ENCODE measurements at places on chromosomes 11 and 22.

DNA sequence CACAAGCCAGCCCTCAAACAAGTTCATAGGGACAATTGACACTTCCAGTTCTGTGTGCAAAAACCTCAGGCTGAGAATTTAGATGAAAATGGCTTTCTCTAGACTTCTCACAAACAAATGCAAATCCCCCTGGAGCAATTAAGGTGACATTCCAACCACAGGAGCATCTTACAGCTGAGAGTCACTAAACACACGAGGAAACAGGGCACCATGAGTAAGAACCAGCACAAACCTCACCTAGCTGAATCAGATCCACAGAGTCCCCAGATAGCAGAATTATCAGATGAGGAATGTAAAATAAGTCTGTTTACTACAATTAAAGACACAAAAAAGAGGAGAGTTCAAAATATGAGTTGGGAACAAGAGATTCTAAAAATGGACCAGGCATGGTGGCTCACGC, 51.5 kb downstream of the RTL6 start:
- no peaks in the 10 kb centered on the region for H3K27me3 ChIP-seq
- H3K4me3 ChIP-seq = no peak overlapping the region
- H3K27ac ChIP-seq = no peak overlapping the region
- no peak for DNase-seq

GRCh38 chr11:60504219-60504905, 10.8 kb upstream of the MS4A13 start:
- no peaks in the 10 kb centered on the region for H3K4me1 ChIP-seq
- no peak for DNase-seq
- H3K27ac ChIP-seq = no peak overlapping the region

GRCh38 chr22:31151872-31152271, 8.1 kb upstream of the RNF185 start:
- no peak overlapping the region for H3K4me3 ChIP-seq
- no peaks in the 10 kb centered on the region for H3K36me3 ChIP-seq
- peaks cover 3% of the 10 kb centered on the region for H3K4me1 ChIP-seq
- H3K27me3 ChIP-seq = no peaks in the 10 kb centered on the region
- no peak overlapping the region for H3K27ac ChIP-seq

DNA sequence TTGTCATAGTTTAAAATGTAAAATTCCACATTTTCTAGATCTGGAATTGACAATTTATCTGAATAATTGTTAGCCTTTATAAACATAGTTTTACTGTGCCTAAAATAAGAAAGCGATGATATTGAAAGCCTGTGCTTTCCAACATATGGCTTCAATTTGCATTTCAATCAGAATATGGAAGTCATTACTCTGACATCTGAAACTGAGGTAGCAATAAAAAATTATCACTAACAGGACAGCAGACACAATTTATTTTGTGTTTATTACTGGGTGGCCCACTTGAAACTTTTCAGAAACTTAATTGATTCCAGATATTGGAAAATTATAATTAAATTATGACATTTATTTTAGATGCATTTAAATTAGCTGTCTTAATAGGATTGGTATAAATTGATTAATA, 78.5 kb downstream of the TMEM135 start:
- DNase-seq = no peak
- no peak overlapping the region for H3K4me3 ChIP-seq
- H3K36me3 ChIP-seq = no peaks in the 10 kb centered on the region

- peak; percentile 4 for DNase-seq
- peak overlapping the region; percentile 43 for H3K27ac ChIP-seq
- H3K27me3 ChIP-seq = no peaks in the 10 kb centered on the region
- H3K4me3 ChIP-seq = no peak overlapping the region
- H3K4me1 ChIP-seq = peaks cover 5% of the 10 kb centered on the region
Observed at GRCh38 chr11:24828938-24829605, 332.2 kb downstream of the LUZP2 start.

GRCh38 chr11:116312570-116313391, 460.0 kb downstream of the BUD13 start:
- peak; percentile 72 for DNase-seq
- no peaks in the 10 kb centered on the region for H3K36me3 ChIP-seq

- H3K4me1 ChIP-seq = peaks cover 24% of the 10 kb centered on the region
- peak overlapping the region; percentile 77 for H3K27ac ChIP-seq
- no peak overlapping the region for H3K4me3 ChIP-seq
- DNase-seq = no peak
- no peaks in the 10 kb centered on the region for H3K27me3 ChIP-seq
- H3K36me3 ChIP-seq = no peaks in the 10 kb centered on the region
Observed at GRCh38 chr22:39503630-39504029, 1.5 kb downstream of the MIEF1 start.

- H3K4me1 ChIP-seq = peaks cover 37% of the 10 kb centered on the region
- peak overlapping the region; percentile 100 for H3K27ac ChIP-seq
- peak; percentile 62 for DNase-seq
- H3K4me3 ChIP-seq = peak overlapping the region; percentile 98
Observed at GRCh38 chr22:21568347-21569075, 997 bp downstream of the UBE2L3 start.

DNA sequence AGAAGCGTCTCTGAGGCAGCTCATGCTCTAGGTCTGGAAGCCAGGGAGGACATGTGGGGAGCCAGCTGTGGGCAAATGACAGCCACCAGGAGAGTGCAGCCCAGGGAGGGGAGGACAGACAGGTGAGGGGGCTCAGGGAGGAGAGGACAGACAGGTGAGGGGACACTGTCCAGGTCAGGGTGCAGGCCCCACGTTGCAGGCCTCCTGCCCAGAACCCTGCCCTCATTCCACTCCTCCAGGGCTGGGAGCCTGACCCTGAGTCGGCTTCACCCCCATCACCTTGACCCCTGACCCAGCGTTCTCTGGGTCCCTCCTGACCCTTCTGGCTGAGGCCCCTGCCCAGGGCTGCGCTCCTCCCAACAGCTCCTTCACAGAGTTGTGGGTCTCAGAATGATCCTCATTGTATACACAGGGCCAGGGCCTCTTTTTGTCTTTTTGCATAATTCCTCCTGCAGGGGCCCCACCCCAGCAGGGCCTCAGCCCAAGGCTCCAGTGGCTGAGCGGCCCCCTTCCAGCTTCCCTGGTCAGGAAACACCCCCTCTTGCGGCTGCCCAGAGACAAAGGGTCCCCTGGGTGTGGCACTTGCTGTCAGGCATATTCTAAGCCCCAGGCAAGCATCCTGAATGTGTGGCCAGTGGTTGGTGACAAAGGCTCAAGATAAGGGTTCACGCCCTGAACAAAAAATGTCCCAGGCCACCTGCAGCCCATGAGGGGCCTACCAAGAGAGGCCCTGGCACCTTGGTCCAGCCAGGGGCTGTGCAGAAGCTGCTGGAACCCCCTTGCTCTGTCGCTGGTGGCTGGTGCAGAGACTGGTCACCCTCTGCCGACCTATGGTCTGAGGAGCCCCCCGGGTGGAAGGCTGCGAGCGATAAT, 853.0 kb downstream of the BRD1 start:
- H3K4me3 ChIP-seq = no peak overlapping the region
- no peaks in the 10 kb centered on the region for H3K36me3 ChIP-seq
- H3K4me1 ChIP-seq = no peaks in the 10 kb centered on the region
- H3K27ac ChIP-seq = no peak overlapping the region

DNA sequence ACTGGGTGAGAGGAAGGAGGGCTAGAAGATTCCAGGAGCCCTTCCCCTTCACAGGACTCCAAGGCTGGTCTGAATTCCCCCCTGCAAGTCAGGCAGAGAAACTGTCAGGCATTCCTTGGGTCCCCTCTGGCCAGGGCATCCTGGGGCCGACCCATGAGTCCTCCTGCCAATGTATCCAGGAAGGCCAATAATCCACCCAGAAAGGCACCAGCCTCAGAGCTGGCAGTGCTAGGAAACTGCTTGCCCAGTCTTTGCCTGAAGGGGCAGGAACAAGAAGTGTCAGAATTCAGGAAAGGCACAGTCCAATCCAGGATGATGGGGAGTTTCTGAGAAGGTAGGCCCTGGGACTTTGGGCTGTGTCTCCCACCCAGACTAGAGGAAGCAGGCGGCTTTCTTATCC, 41.0 kb downstream of the BUD13 start:
- no peaks in the 10 kb centered on the region for H3K36me3 ChIP-seq
- no peak overlapping the region for H3K27ac ChIP-seq
- H3K4me1 ChIP-seq = no peaks in the 10 kb centered on the region

- H3K27me3 ChIP-seq = no peaks in the 10 kb centered on the region
- H3K27ac ChIP-seq = no peak overlapping the region
- DNase-seq = no peak
- no peaks in the 10 kb centered on the region for H3K36me3 ChIP-seq
Observed at GRCh38 chr11:89161949-89162348, 15.7 kb upstream of the TYR start.

DNA sequence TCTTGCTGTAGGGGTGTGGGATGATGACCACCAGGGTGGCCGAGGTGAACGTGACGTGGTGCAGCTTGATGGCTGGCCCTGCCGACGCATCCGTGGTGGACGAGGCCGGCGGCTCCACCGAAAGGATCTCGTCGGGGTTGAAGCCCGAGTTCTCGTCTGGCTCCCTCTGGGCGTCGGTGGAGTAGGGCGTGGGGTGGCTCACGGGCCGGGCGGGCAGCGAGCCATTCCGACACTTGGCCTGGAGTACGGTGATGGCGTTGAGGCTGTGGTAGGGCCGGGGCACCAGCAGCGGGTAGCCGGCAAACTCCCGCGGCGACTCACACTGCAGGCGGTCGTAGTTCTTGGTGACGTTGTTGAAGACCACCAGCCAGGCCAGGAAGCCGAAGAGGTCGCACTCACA, 52.7 kb downstream of the ELFN2 start:
- DNase-seq = no peak
- no peaks in the 10 kb centered on the region for H3K36me3 ChIP-seq
- H3K27ac ChIP-seq = no peak overlapping the region
- H3K4me3 ChIP-seq = no peak overlapping the region

GRCh38 chr11:57668434-57668782, 494 bp downstream of the ZDHHC5 start:
- H3K4me1 ChIP-seq = peaks cover 9% of the 10 kb centered on the region
- H3K27ac ChIP-seq = peak overlapping the region; percentile 97
- no peak for DNase-seq
- peak overlapping the region; percentile 94 for H3K4me3 ChIP-seq

- DNase-seq = no peak
- H3K4me3 ChIP-seq = no peak overlapping the region
- H3K4me1 ChIP-seq = no peaks in the 10 kb centered on the region
- no peaks in the 10 kb centered on the region for H3K36me3 ChIP-seq
- H3K27ac ChIP-seq = no peak overlapping the region
- no peaks in the 10 kb centered on the region for H3K27me3 ChIP-seq
Observed at GRCh38 chr11:8323161-8323935, 59.7 kb upstream of the LMO1 start.

DNA sequence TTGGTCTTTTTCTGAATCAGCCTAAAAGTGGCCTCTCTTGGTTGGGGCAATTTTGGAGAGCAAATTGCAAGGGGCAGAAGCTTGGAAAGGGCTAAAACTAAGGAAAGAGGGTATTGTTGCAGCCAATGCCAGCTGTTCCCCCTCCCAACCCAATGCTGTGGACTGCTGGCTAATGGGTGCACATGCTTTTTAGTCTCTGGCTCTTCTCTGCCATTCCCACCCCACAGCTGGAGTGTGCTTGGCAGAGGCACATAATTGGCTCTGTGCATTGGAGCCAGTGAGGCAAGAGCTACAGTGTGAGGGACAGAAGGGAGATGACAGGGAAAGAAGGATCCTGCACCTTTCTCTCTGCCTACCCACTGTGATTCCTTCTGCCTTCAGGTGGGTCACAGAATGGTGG, 140.0 kb downstream of the NECTIN1 start:
- no peaks in the 10 kb centered on the region for H3K36me3 ChIP-seq
- no peak for DNase-seq
- no peak overlapping the region for H3K4me3 ChIP-seq
- peaks cover 7% of the 10 kb centered on the region for H3K27me3 ChIP-seq

DNA sequence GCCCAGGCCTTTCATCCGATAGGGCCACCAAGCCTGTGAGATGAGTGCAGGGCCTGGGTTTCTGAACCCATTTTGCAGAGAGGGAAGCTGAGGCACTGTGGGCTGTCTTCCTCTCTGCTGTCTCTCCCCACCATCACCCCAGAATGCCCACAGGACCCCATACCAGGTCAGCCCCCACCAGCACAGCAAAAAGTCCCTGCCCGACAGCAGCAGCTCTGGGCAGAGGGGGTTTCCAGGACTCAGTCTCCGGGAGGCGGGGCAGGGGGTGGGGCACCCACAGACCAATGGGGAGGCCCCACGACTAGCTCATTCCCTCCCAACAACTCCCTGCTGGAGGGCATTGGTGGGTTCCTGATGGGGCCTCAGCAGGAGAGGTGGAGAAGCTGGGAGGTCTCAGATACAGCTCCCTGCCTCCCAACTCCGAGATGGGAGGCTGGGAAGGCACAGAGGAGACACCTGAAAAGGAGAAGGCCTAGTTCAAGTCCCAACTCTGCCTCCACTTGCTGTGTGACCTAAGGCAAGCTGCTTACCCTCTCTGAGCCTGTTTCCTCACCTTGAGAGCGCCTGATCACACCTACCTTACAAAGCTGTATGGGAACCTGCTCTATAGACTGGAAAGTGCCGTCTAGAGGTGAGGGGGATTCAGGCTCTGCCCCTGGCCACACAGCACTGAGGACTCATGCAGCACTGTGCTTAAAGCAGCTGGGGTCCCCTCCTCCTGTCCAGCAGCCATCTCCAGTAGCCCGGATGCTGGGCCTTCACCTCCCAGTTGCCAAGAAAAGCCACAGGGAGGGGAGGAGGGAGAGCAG, 3.5 kb downstream of the CBX7 start:
- DNase-seq = peak; percentile 22
- no peak overlapping the region for H3K4me3 ChIP-seq
- H3K27me3 ChIP-seq = peaks cover 9% of the 10 kb centered on the region
- H3K4me1 ChIP-seq = peaks cover 17% of the 10 kb centered on the region
- no peak overlapping the region for H3K27ac ChIP-seq

DNA sequence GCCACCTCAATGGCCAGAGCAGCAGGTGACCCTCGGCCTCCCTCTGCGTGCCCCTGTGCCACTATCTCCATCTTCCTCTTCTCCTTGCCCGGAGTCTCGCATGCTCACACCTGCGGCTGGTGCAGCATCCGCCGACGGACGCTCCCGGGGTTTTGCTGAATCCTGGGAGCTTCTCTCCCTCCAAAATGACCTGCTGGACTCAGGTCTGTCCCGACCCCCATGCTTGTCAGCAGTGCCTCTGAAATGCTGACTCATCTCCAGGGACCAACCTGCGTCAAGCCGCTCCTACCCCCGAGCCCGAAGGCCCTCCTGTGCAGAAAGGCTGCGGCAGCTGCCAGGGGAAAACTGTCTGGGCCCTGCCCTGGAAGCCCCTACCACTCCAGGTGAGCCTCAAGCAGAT, 58.4 kb downstream of the CELSR1 start:
- H3K27ac ChIP-seq = no peak overlapping the region
- H3K27me3 ChIP-seq = no peaks in the 10 kb centered on the region
- H3K4me1 ChIP-seq = peaks cover 4% of the 10 kb centered on the region
- DNase-seq = no peak
- no peaks in the 10 kb centered on the region for H3K36me3 ChIP-seq

Data from hepatocyte (in vitro differentiated cells).